Right renal pelvis (tissue), 4 donors: ENCODE measurements at places on chromosomes 3 and 15.

DNA sequence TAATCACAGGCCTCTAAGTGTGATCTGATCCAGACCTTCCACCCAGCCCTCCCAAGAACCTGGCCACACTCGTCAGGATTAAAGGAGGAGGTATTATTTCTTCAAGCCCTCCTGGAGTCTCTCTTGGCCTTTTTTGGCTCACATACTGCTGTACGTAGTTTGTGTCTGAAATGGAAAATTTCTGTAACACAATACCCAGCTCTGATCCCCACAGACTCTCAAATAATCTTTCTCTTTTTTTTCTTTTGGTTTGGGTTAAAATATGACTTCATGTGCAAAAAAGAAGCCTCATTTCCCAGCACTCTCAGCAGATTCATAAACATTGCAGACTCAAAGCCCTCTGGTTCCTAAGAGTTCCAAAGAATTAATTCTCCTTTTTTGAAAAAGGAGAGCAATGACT is 96.5 kb upstream of the PHLDB2 start:
- DNase-seq, result no peak

- DNase-seq, result no peak
These were observed 67.5 kb upstream of the LRRFIP2 start for GRCh38 chr3:37241880-37242279.

- DNase-seq, result no peak
These were observed 246.8 kb downstream of the UACA start for GRCh38 chr15:70516408-70517193.

- DNase-seq, result no peak
These were observed 47.3 kb upstream of the C3orf22 start for GRCh38 chr3:126606001-126606400.

DNA sequence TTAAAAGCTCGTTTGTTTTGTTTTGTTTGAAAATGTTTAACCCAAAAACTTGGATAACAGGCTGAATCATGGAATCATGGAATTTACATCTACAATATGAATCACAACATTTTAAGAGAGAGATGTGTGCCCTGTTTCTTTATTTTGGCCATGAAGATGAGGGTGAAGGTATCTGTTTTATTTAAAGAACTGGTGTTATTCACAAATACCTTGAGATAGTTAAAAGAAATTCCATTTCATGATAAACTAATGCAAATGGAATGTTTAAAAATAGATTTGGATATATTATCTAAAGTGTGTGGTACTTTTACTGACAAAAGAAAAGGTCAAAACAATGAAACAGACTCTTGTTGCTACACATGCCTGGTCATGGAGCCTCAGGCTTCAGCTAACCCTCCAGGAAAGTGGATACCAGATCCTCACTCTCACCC is 486.0 kb upstream of the CFAP20DC start:
- no peak for DNase-seq

GRCh38 chr3:155326244-155326643 is 32.8 kb upstream of the STRIT1 start:
- no peak for DNase-seq

- no peak for DNase-seq
These were observed 1.8 kb upstream of the ABTB1 start for GRCh38 chr3:127670761-127671522.

GRCh38 chr3:72210261-72210660 is 425.3 kb upstream of the PROK2 start:
- no peak for DNase-seq
